ENCODE measurements at places on chromosomes 2 and 18. TPM values are rescaled to one million over a fixed set of nuclear protein-coding genes. Genes with fewer than 3 reads are reported as not detected.

- no peak for DNase-seq
Measured at GRCh38 chr18:28995319-28995718, 818.4 kb upstream of the CDH2 start.

GRCh38 chr2:65867446-65867845 lies 435.0 kb upstream of the SPRED2 start:
- no peak for DNase-seq

The FMNL2 gene
- 6.7 TPM for polyA plus RNA-seq

DNA sequence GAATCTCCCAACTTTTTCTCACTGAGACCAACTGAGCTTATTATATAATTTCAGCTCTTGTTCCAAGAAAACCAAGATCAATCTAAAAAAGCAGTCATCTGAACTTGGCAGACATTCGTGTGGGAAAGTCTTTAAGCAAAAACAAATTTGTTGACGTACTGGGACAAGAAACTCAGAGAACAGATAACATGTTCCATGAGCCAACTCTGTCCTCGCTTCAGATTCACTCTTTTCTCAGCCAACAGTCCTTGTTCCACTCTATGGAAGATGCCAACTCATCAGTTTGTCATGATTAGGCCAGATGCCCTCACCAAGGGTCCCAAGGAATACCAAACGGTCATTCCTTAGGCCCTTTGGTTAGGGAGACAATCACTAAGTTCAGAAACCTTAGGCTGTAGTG lies 224.2 kb upstream of the CTAGE1 start:
- DNase-seq = no peak

DNA sequence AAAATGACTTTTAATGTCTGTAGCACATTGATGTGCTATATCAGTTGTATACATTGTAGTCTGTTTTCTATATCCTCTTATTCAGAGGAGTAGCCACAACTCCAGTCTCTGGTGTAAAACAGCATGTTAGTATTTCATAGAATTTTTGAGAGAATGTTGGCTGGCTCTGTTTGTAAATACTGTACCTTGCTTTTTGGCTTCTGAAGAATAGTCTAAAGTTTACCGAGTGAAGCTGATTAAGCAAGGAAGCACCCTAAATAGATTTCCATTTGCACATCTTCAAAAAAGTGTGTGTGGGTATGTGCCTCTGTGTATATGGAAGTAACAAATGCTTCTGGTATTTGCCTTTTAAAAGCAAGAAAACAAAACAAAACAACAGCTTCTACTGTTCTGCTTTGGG lies 50.5 kb downstream of the MAP4K4 start:
- DNase-seq = no peak

The ALPG gene
- not detected for polyA plus RNA-seq

The DSG4 gene
- not detected for polyA plus RNA-seq

DNA sequence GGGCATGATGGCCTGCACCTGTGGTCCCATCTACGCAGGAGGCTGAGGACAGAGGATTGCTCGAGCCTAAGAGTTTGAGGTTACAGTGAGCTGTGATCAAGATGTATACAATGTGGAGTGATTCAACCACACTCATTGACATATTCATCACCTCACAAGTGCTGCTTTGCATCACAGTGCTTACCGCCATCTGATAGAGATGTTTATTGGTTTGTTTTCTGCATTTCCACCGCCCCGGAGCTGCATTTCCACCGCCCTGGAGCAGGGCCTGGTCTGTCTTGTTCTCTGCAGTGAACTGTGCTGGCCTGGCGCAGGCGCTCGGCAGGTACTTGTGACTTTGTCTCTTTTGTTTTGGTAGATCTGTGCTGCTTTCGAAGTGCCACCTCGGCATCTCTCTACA lies 96.0 kb downstream of the SMAD7 start:
- DNase-seq = peak; percentile 20

GRCh38 chr2:200662727-200663126 lies 76.9 kb downstream of the AOX1 start:
- no peak for DNase-seq

- no peak for DNase-seq
Measured at GRCh38 chr2:224206816-224207215, 167.7 kb upstream of the SERPINE2 start.

GRCh38 chr2:9251154-9252001 lies 44.8 kb downstream of the ASAP2 start:
- DNase-seq = no peak

DNA sequence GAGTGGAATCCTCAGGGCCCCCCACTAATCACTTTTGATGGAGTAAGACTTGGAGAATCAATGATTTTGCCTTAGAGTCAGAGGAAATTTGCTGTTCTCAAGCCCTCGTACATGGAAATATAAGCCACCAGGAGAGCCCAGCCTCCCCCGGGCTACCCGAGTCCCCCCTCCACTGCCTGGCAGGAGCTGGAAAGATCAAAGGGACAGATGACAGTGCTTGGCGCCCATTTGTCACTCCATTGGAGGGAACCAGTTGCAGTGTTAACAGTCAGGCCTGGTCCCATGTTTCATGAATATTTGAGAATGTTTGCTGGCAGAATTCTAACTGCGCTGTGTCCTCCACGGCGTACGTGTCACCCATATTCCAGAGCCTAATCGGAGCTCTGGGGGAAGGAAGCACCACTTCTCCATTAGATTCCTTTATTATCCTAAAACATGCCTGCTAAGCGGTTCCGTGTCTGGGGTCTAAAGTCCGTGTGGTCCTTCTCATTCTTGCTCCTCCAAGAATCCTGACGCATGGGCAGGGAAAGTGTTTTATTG lies 202.4 kb downstream of the KLHL29 start:
- DNase-seq = no peak

DNA sequence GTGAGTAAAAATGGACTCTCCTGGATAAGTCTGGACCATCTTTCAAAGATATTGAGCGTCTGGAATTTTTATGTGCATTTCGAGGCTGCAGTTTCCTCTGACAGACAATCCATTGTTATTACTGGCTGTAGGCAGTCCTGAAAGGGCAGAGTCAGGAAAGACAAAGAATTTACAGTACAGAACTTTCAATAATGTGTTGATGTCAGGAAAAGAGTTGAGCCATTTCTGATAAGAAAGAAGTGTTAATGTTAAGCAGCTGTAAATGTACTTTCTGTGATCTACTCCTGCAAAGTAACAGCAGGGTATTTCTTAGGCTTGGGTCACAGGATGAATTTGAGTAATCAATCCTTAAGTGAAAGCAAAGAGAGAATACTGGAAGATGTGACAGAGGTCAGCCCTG lies 29.8 kb downstream of the TSPYL6 start:
- no peak for DNase-seq

GRCh38 chr2:11030909-11031308 lies 119.2 kb downstream of the KCNF1 start:
- no peak for DNase-seq

The BUB1 gene
- 0.11 TPM for polyA plus RNA-seq

DNA sequence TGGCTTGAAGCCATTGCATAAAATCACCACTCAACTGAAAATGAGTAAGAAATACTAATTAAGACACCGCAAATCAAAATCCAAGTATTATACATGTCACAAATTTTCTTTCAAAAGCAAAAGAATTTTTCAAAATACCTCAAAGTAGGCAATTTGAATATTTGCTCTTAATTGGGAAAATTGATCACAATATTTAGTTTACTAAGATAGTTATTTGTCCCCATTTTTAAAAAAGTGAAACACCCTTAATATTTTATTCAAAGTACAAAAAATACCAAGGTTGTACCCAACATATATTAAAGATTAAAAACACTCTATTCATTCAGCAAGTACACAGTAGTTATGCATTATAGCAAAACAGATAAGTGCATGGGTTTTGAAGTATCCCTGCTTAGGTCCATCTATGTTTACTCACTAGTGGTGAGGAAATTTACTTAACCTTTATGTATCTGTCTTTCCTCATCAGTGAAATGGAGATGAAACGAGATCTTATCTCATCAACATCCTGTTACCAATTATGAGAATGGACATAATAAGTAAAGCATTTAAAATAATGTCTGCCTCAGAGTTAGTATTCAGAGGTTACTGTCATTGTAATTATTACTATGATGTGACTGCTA lies 35.1 kb downstream of the VPS54 start:
- no peak for DNase-seq

DNA sequence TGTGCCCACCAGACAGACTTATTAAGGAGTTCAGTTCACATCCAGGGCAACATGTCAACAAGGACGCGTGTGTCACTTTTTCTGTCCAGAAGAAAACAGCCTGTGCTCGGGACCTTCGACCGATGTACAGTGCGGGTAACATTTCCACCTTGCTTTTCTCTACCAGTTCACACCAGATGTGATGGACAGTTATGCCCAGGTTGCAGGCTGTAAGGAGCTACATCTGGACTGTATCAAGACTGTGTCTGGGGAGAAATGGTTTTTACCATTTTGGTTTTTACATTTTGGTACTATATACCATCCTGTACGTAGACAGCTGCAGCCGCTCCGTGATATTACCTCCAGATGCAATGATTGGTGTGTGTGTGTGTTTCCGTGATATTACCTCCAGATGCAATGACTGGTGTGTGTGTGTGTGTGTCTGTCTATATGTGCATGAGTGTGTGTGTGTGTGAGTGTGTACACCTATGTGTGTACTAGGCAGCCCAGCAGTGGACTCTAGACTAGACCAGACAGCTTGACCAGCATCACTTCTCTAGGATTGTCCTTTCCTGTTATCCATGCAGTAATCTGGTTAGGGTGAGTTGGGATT lies 118.0 kb downstream of the COL6A3 start:
- DNase-seq = no peak

- DNase-seq = peak; percentile 42
Measured at GRCh38 chr18:62339106-62339988, 14.2 kb downstream of the TNFRSF11A start.

GRCh38 chr18:22643731-22644130 lies 226.0 kb upstream of the CTAGE1 start:
- DNase-seq = no peak

- no peak for DNase-seq
Measured at GRCh38 chr2:200744201-200744602, 67.5 kb upstream of the BZW1 start.

- DNase-seq = no peak
Measured at GRCh38 chr2:221063568-221063967, 508.5 kb downstream of the EPHA4 start.

DNA sequence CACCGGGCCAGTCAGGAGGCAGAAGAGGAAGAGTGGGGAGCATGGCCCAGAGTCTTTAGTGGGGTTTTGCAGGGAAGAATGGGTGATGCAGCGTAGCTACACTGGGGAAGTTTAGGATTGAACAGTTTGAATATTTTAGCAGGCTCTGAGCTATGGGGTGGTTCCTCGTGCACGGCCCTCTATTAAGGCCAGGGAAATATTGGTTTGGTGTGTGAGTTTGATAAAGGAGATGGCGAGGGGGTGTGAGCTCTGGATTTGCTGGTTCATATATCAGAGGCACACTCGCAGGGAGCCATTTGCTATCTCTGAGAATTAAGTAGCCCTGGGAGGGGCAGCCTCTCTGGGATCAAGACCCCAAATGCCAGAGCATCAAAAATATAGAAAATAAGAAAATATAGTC lies 50.1 kb downstream of the BOLA3 start:
- no peak for DNase-seq

- no peak for DNase-seq
Measured at GRCh38 chr2:71893646-71894045, 254.0 kb downstream of the CYP26B1 start.

DNA sequence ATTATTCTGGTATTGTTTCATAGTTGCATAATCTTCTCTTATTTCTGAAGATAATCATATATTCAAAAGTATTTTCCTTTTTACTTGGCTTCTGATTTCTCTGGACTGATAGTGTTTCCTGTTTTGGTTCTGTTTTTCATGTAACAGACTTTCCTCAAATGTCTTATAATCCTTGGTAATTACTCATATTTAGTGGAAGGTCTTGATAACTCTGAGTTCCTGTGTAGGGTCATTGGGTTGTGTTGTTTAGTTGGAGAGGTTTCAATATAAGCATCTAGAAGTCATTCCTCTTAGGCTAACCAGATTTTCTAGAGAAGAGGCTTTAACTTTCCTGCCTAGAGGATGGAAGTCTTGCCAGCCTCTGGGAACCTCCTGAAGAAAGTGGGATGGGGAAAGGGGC lies 23.8 kb downstream of the MFSD6 start:
- no peak for DNase-seq

DNA sequence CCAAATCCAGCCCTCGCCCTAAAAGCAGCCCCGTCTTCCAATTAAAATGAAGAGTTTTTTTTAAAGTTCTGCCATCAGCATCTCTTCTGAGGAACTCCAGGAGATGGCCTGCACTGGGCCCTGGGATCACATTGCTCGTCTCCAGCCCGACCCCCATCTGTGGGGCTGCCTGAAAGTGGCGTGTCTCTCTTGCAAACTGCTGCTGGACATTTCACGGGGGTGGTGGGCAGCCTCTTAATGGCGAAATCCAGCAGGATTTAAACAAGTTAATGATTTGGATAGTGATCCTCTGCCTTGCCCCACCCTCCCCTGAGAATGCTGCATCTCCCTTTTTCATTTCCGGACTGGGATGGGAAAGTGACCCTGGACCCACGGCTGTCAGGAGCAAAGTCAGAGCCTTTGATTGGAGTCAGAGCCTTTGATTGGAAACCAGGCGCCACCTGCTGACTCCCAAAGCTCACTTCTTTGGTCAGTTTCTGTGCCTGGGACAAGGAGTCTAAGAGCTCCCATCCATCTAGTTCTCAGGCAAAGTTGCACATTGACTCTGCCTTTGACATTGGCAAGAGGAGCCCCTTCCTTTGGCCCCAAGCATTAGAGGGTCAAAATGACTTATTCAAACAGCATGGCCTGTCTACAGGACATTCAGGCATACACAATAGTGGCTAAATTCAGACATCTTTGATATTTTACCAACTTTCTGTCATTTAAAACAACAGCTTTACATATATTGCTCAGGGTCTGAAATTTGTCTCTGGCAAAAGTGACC lies 155.2 kb downstream of the SH3BP4 start:
- DNase-seq = peak; percentile 67

DNA sequence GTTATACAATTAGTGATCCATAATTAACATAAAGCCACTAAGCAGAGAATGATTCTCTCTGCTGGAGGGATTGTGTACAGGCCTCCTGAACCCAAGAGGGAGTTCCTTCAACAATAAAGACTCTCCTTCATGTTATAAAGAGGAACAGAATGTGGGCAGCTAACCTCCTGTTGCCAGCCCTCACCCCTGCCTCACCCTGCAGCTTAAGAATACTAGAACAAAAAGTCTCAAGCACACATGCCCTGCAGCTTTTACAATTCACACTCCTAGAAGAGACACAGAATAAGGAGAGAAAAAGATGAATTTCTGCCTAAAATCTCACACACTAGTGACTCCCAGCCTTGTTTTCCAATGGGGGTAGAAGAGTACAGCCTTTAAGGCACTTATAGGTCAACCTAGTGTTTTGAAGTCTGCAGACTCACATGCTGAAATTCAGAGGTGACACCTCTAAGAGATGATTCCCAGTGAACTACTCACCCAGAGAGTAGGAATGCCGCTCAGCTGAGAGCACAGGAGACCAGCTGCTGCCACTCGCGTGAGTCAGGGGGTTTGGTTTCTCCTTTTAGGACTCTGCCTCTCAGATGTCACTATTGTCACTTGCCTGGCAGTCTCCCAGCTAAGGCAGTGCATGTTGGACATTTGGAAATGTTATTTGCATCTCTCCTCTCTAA lies 32.5 kb upstream of the IL1RL1 start:
- DNase-seq = no peak

- no peak for DNase-seq
Measured at GRCh38 chr2:28752631-28753376, 1.2 kb downstream of the PPP1CB start.

- DNase-seq = no peak
Measured at GRCh38 chr2:190668892-190669291, 20.0 kb downstream of the NAB1 start.

Measured in heart left ventricle (tissue), 16 donors.